Neuronal stem cell (in vitro differentiated cells): ENCODE measurements at places on chromosomes 5 and 9.

DNA sequence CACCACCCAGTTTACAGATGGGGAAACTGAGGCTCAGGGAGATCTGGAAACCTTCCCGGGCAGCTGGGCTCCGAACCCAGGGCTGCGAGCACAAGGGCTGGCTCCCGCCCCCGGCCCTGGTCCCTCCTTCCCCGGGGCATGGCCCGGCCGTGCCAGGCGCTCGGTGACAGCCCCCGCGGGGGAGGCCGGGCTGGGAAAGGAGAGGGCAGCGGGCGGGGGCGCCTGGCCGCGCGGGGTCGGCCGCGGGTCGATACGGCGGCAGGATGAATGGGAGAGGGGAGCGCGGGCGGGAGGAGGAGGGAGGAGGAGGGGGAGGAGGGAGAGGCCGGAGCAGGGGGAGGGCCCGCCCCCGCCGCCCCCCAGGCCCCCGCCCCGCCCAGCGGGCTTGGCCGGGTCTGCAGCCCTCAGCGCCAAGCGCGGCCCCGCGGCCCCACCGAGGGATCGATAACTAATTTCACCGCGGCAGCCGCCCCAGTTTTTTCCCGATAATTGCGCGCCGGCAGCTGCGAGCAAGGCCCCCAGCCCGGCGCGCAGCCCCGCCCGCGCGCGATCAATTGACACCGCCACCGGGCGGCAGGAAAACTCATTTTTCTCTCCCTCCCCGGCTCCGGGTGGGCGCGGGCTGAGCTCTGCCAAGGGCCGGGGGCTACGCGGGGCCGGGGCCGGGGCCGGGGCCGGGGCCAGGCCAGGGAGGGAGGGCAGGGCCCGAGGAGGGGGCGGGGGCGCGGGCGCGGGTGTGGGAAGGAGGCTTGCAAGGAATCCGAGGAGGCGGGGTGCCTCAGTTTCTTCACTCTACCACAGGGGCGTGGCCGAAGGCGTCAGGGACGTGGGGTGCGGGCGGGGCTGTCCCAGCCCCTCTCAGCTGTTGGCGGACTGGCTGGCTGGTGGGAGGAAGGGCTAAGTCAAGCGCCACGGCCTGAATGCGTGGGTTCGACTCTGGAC, 52.1 kb downstream of the C9orf50 start:
- no peak for DNase-seq

DNA sequence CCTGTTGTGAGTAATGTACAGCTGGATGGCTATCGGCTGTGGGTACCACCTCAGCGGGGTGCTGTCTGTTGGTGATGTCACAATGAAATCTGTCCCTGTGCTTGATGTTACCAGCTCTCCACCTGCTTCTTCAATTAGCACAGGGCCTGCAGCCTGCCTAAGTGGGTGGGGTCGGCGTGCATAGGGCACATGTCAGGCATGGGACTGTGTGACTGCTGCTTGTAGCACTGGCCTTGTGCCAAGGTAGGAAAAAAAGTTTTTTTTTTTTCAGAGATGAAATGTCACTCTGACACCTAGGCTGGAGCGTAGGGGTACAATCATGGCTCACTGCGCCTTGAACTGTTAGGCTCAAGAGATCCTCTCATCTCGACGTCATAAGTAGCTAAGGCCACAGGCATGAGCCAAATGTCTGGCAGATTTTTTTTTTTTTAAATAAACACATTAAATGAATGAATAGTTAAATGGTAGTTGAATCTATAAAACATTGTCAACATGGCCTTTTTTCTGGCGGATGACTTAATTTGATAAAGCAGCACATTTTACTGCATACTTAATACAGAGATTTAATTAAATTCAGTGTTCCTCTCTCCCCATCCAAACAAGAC, 222.5 kb downstream of the NXNL2 start:
- no peak for DNase-seq

DNA sequence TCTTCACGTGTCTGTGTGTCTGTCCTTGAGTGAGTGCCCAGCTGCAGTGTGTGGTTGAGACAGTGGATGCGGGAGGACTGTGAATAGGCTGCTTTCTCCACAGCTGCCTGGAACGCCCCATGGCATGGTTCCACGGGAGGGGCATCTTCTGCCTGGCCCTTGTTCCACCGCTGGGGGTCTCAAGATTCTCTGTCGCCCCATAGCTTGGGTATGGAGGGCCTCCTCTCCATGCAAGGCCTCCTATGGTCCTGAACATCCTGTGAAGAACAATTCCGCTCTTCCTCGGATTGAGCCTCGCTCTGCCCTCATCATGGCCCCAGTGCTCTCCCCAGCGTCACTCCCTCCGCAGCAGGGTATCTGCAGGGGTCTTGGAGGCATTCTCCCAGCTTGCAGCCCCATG, 36.1 kb downstream of the COL5A1 start:
- DNase-seq, result no peak

- DNase-seq, result no peak
Observed at GRCh38 chr5:140338336-140338735, 8.1 kb downstream of the HBEGF start.

GRCh38 chr5:153775923-153776322, 262.8 kb downstream of the FAM114A2 start:
- DNase-seq, result no peak

- no peak for DNase-seq
Observed at GRCh38 chr5:8857051-8857450, 688.8 kb downstream of the SEMA5A start.

- no peak for DNase-seq
Observed at GRCh38 chr9:123349033-123349432, 7.0 kb upstream of the CRB2 start.

DNA sequence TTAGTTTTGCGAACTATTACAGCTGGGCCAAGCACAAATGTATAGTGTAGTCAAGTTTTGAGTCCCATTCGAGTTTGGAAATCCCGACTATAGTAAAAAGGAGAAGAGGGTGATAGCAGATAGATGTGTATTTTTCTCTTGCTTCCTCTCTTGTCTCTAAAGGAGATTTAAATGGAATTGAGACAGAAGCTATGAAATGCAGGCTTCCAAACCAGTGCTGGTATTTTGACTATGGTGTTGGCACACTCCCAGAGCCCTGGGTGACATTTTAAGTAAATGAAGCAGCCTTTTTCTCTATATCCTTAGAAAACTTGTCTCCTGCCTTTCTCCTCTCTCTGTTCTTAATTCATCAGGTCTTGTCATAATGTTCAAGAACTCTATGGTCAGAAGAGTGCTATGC, 17.7 kb upstream of the AUH start:
- no peak for DNase-seq

DNA sequence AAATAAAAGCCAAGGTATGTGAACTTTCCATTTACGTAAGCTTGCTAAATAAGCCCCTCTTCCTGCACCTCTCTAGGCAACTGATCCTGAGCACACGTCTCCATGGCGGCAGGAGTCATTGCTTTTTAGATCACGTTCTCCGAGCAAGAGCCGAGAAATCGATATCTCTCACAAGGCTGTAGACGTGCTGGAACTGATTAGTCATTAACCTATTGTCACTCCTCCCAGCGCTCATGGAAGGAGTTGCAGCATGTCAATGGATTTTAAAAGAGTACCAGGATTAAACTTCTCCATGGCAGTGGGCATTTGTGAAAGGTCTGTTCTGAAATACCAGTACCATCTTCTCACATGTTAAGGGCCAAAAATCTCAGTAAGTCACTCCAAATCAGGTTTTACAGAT, 4.7 kb upstream of the ADCY2 start:
- peak; percentile 8 for DNase-seq

- no peak for DNase-seq
Observed at GRCh38 chr9:83623679-83624076, 735 bp downstream of the IDNK start.

- DNase-seq, result no peak
Observed at GRCh38 chr9:129539446-129539845, 81.5 kb downstream of the C9orf50 start.

DNA sequence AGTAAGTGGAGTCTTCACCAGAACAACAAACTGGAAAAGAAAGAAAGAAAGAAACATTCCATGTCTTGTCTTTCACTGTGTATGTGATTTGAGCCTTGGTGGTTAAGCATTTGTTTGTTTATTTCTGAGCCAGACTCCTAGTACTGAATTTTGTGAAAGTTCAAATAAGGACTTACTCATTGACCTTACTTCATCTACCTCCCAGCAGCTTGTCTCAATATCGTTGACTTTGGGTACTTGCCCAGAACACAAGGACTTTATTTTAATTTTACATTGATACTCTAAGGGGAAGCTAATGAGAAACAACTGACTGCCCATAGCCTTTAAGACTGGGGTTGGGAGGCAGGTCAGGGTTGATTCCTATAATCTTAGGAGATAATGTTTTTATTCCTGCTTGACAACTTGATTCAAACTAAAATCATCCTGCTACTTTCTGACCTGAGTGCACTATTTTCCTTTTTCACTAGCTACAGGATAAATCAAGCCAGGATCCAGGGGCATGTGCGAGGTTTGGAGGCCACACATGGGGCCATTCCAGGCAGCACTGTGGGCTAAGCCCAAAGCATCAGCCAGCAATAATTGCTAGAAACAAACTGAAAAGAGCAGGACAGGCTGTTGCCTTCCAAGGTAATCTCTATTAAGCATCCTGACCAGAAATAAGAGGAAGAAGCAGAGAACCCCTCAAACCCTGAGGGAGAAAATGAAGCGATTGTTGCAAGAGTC, 138.9 kb upstream of the RUSC2 start:
- DNase-seq, result no peak

- DNase-seq, result no peak
Observed at GRCh38 chr5:180898621-180899246, at the start of gene BTNL8. TSS of gene BTNL8 (plus strand) at chr5:180899159. CDS start at chr5:180899311, 152 bp downstream.

DNA sequence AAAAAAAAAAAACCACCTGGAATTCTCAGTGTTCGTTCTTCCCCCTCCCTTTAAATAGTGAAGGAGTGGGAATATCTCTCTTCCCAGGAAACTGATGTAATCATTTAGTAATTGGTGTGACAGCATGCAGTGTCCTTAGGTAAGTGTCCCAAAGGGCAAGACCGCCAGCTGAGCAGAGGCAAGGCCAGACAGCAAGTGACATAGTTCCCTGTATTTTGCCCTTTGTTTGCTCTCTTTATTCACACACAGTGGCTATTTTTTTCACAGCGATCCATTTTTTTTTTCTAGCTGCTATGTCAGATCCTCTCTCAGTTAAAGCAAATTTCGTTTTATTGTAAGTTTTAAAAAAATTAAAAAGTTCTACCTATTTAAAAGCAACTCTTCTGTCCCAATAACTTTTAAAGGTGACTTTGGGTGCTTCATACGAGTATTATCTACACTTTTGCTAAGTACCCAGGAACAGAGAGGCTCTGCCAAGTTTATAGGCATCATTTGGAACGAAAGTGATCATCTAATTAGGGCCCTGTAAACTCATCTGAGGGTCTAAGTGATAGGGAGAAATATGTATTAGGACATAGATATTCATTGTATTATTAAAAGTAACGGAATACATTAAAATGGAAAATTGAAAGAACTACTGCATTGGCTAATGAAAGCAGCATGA, 98.2 kb upstream of the ALDH1A1 start:
- DNase-seq, result peak; percentile 15

GRCh38 chr9:93598647-93599241, 22.4 kb downstream of the PHF2 start:
- DNase-seq, result no peak

GRCh38 chr9:127170652-127171051, 48.2 kb upstream of the ANGPTL2 start:
- no peak for DNase-seq

DNA sequence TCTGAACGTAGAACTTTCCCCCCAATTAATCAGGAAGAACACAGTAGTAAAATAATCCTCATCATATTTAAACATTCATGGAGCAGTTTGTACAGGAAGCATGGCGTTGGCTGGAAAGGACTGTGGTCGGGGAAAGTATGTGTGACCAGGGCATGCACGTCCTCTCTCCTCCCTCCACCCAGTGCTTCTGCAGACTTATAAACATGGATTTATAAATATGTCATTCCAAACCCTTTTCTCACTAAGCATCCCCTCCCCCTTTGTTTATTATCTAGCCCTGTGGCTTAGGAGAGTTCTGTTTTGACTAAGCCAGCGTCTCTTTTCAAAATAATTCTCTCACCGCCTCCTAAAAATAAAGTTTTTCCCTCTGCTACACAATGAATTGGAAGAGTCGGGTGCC, 70.4 kb upstream of the DAP start:
- DNase-seq, result no peak

GRCh38 chr5:122639033-122639432, 135.8 kb upstream of the SNX2 start:
- DNase-seq, result no peak

DNA sequence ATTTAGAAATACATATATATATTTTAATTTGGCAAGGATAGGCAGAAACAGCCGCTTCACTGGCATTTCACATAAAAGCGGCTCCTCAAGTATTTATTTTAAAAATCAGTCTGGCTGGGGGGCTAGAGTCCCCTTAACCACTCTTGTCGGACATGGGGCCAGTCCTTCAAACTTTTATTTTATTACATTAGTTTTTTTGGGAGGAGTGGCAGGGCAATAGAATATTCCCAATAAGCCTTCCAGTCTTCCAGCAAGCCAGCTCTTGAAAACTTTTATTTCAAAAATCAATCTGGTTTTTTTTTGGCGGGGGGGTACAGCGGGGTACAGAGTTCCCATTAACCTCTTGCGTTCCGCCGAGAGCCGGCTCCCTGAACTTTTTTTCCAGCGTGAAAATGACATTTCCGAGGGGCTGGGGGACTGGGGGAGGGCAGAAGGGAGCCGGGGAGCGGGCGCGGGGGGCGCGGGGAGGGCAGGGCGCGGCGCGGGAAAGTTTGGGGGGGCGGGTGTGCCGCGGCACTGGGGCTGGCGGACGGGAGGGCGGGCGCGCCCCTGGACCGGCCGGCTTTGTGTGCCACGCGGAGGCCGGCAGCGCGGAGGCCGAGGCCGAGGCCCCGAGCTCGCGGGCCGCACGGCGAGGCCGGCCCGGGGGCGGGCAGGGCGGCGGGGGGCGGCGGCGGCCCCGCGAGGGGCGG, 504 bp upstream of the ZNF618 start:
- DNase-seq, result no peak

GRCh38 chr5:154386952-154387629, 58.7 kb upstream of the SAP30L start:
- DNase-seq, result no peak

DNA sequence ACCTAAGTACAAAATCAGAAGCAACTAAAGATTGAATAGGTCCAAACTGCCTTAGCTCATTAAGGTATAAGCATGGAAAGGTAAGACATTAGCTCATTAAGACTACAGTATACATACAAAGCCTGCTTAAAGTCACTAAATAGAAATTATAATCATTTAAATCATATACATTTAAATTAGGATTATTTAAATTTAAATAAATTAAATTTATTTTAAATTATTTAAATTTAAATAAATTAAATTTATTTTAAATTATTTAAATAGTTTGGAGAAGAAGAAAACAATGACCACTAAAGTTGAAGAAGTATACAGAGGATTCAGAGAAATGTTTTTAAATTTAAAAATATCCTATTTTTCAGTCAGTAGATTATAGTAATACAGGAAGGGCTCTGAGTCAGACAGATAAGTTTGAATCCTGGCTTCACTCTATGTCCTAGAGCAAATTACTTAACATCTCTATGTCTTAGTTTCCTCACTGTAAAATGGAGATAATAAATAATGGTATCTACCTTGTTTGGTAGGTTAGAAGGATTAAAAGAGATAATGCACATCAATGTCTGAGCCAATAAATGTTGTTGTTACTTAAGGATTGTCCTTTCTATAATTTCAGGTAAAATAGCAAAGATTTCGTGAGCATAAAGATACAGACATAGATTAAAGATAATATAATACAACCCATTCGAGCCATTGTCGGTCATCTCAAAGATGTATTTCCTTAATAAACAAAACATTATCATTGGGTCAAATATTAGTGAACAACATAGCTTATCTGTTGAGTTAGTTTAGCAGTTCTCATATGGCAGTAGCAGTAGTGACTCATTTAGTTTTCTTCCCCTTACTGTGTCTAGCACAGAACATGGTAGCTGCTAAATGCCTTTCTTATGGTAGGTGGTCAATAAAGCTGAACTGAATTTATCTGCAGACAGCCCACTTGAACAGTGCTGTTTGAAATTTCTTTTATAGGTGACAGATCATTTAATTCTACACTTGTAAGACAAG, 100.6 kb downstream of the KIAA0825 start:
- DNase-seq, result no peak
